Stimulated activated CD4-positive, alpha-beta T cell treated with anti-CD3 and anti-CD28 coated beads, Interleukin-2, amount 100 ng/mL, for 24 hours (primary cell): ENCODE measurements at places on chromosomes 2 and 18.

GRCh38 chr2:241465543-241465942, 42.8 kb downstream of the STK25 start:
- no peak for DNase-seq

DNA sequence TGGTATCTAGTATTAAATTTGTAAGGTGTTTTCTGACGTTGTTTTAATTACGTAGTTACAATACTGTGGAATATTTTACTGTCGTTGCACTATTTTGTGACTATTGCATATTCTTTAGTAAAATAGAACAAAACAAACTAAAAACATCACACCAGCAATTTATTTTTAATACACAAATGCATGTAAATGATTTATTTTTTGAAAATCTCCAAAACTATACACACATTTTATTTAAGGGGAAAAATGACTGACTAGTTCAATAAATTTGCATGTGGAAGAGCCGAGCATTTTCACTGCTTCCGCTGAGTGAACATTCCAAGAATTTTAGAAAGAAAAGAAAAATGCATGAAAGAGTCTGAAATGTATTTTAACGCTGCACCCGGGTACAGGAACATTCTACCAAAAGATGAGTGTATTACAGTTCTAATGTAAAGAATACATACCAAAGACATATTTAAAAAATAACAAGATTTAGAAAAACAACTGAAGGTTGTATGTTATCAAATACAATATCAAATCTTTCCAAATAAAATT, 257.7 kb downstream of the MEIS1 start:
- no peak for DNase-seq

GRCh38 chr2:10316860-10317259, 14.2 kb downstream of the HPCAL1 start:
- no peak for DNase-seq

- DNase-seq = no peak
Observed at GRCh38 chr18:44958455-44958854, 277.8 kb downstream of the SETBP1 start.

DNA sequence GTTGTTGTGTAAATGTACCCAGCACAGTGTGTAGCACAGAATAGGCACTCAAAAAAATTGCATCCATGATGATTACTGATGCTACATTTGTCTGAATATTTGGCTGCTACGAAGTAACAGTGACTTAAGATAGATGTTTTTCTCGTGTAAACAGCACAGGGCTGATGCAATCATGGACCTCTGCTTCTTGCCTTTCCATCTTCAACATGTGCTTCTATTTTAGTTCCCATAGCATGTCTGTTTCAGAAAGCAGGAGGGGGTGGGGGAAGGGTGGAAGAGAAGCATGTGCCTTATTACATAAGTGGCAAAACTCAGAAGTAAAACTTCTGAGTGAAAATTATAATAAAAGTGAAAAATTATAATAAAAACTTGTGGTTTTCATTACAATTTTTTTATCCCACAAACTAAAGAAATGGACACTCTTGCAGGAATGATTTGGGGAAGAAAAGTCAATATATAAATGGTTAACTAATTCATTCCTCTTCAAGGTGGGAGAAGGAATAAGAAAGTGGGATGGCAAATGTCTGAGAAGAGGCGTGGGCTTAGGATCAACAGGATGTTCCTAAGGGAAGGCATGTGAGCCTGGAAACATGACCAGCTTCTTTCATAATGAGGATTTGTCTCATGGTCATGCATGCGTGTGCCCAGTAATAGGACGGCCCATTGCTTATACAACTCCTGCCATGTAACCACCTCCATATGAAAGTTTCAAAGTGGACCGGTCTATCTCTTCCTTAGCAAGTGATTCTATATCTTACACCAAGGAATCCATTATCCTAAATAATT, 27.2 kb downstream of the CCBE1 start:
- no peak for DNase-seq

DNA sequence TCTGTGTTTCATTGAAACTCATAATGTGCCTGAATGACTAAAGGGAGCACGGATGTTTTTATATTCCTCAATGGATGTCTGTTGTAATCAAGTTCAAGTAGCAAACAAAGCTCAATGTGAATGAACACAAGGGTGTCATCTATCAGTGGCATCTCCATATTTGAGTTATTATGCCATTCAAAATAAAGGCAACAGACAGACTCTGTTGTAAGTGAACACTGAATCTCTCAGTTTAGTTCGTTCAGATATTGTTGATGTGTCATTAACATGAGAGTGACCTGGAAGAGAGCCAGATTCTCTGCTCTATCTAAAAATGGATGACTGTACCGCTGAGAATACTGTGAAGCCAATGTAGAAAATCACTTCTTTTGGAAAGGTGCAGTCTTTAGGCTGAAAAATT, 118.7 kb downstream of the NUP35 start:
- no peak for DNase-seq

GRCh38 chr2:226850024-226850423, 14.2 kb downstream of the RHBDD1 start:
- no peak for DNase-seq

GRCh38 chr18:24940416-24940815, 411.6 kb downstream of the ZNF521 start:
- DNase-seq = no peak

- DNase-seq = no peak
Observed at GRCh38 chr18:58536534-58537271, 92.2 kb downstream of the ALPK2 start.

- no peak for DNase-seq
Observed at GRCh38 chr2:62511636-62512035, 5.6 kb upstream of the TMEM17 start.

DNA sequence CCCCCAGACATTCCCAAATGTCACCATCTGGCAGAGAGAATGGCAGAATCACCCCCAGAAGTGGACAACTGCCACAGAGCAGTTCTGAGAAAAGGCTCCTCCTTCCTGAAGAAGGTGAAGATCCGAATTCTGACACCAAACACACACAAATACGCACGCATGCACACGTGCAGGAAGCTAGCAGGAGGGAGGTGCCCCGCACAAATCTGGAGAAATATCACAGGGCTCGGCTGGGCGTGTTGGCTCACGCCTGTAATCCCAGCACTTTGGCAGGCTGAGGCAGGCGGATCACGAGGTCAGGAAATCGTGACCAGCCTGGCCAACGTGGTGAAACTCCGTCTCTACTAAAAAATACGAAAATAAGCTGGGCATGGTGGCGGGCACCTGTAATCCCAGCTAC, 38.5 kb upstream of the ATG16L1 start:
- no peak for DNase-seq

DNA sequence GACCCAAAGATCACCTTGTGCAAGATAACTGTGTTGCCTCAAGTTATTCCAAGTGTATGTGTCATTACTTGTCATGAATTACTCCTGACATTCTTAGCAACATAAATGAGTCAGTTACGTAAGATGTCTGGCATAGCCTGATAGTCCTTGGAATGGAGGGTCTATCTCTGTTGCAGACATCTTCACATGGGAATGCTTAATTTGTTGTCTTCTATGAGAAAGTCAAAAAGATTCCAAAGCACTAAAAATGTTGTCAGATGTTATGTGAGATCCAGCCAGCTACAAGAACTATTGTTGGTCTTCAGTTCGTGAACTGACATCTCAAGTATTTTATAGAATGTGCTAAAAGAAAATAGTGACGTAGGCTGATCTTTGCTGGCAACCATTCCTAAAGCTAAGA, 178.2 kb upstream of the RASGRP3 start:
- no peak for DNase-seq

DNA sequence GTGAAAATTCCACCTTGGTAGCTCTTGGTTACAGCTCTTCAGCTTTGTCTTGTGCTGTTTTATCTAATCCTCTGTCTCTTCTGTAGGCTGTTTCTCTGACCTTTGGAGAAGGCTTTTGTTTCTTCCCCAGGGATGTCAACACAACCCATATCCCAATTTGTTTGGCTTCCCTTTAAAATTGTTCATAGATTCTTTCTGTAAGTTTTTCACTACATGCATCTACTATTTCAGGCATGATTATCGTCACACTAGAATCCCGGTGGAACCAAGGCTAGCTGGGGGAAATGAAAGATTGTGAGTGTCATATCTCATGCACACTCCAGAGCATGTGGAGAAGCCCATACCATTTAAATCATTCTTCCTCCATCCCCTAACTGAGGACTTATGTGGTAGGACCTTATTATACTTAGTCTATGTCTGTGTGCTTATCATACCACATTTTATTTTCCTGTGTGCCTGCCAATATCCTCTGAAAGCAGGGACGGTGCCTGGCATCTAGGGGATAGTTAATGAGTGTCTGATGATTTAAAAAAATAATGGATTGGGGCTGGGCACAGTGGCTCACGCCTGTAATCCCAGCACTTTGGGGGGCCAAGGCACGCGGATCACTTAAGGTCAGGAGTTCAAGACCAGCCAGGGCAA, 59.9 kb downstream of the CRIM1 start:
- no peak for DNase-seq

GRCh38 chr2:52916981-52917380, 850.6 kb upstream of the CHAC2 start:
- DNase-seq = no peak

DNA sequence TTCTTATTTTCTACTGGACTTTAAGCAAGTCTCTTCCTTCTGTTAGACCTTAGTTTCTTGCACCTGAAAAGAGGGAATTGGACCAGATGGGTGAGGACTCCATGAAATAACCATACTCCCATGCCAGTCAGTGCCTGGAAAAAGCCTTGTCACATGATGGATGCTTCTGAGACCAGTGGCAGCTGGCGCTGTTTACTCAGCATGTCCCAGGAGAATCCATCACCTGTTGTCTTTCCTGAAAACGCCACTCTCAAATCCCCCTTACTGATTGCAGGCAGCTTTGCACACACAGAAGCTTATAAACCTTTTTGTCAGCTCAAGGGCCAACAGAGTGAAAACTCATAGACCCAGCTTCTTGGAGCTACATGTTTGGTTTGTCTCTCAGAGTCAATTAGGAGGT, 117.6 kb downstream of the POLE4 start:
- no peak for DNase-seq

- DNase-seq = peak; percentile 41
Observed at GRCh38 chr2:28366496-28367282, 26.0 kb upstream of the FOSL2 start.

DNA sequence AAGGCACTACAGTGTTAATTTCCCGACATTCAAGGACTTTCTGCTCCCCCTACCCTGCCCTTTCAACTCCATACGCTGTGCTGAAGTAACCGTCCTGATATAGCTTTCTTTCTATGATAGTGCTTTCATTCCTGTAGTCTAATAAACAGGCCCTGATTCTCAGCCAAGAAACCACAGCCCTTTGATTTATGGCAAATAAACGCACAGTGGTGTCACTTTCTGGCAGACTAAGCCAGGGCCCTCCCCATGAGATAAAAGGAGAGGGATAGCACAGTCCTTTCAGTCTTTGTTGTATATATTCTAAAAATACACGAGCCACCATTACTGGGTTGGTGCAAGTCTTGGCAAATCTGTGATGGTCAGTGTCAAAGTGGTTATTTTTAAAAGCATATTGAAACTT, 291.2 kb downstream of the ALPK2 start:
- no peak for DNase-seq

DNA sequence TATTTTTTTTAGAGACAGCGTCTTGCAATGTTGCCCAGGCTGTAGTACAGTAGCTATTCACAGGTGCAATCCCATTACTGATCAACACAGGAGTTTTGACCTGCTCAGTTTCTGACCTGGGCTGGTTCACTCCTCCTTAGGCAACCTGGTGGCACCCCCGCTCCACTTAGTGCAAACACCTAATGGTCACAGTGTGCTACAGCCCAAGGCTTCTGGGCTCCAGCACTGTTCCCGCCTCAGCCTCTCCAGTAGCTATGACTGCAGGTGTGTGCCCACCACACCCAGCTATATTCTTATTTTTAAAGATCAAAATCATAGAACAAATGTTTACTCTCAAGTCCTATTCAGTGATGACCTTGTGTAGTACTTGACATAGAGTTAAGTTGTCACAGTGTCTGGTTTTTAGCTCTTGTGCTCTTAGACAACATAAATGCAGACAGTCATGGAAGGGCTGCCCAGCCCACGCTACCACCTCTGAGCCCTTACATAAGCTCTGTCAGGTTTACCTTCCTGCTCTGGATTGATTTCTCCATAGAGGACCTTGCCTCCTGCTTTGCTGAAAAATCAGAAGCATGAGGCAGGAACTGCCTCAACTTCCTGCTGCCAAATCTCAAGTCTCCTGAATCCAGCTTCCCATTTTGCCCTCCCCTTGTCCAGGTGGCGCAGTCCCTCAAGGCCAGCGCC, 82.2 kb upstream of the SLC1A4 start:
- DNase-seq = no peak

GRCh38 chr18:50439460-50440015, 64.7 kb downstream of the SKA1 start:
- DNase-seq = no peak

GRCh38 chr18:62512532-62512931, 10.3 kb upstream of the ZCCHC2 start:
- no peak for DNase-seq

DNA sequence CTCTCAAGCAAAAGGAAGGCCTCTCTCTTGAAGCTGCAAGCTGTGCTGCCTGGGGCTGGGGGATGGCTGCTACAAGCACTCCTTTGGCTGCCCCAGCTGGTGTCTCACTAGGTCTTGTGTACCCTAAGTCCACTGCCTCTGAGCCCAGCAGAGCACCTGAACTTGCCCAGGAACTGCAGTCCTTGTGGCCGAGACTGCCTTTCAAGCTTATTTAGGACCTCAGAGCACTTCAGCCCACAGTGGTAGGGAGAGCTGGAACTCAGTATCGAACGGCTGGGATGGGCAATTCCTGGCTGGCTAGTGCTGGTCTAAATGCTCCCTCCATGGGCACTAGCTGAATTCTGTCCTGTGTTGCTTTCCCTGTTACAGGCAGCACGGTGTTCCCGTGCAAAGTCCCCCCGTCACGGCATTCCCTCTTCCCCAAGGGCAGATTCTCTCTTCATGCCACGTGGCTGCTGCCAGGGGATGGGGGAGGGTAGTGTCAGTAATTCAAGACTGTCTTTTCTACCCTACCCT, 25.9 kb downstream of the STPG4 start:
- no peak for DNase-seq

GRCh38 chr18:49898421-49898820, 85.1 kb upstream of the ACAA2 start:
- DNase-seq = peak; percentile 55

- DNase-seq = peak; percentile 67
Observed at GRCh38 chr2:162301151-162301804, 17.2 kb downstream of the IFIH1 start.

DNA sequence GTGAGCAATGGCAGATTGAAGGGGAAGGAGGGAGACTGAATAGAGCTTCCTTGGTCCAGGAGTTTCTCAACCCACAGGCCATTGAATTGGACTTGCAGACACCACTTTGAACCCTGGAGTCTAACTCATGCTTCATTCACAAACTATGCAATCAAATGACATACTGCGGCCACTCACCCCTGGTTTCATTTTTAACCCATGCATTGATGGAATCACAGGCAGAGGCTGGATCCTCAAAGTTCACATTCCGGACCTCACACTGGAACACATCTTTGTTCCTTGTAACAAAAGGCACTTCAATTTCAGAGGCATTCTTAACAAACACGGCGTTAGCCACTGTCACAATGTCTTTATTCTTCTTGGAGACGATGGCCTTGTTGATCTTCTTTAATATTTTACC, 40.7 kb downstream of the MRPL44 start:
- no peak for DNase-seq

- no peak for DNase-seq
Observed at GRCh38 chr2:205261516-205262020, 420.7 kb upstream of the NRP2 start.
